ENCODE measurements at places on chromosomes 4 and X. TPM values are rescaled to one million over a fixed set of nuclear protein-coding genes. Genes with fewer than 3 reads are reported as not detected.

The ZNF711 gene
- 2.3 TPM for total RNA-seq

The GCNA gene
- 12.1 TPM for total RNA-seq

The ZNF280C gene
- total RNA-seq = 5.7 TPM

The LRRC66 gene
- total RNA-seq = 0.33 TPM

The LRAT gene
- total RNA-seq = not detected

The HSFX4 gene
- total RNA-seq = not detected

The IL21 gene
- total RNA-seq = not detected

The CCDC110 gene
- 1.3 TPM for total RNA-seq

GRCh38 chr4:4818415-4819212, 40.9 kb upstream of the MSX1 start:
- DNase-seq = no peak

DNA sequence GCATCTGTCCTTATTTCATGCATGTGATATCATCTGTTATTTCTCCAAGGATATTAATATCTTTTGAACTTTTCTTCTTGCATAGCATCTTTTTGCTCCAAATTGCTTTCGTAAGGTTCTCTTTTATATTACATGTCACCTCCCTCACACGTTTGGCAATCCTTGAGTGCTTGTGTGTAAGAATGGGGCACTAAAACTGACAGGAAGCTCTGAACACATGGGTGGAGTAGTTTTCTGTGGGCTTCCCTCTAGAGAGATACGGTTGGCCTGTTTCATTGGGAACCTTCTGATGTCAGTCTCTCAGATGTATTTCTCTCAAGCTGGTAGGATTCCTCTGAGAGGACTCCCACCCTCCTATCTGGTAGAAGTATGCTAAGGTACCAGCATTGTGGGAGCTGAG, 223.0 kb downstream of the MID1 start:
- no peak for DNase-seq

GRCh38 chr4:108937066-108937465, 174.2 kb upstream of the ETNPPL start:
- no peak for DNase-seq

DNA sequence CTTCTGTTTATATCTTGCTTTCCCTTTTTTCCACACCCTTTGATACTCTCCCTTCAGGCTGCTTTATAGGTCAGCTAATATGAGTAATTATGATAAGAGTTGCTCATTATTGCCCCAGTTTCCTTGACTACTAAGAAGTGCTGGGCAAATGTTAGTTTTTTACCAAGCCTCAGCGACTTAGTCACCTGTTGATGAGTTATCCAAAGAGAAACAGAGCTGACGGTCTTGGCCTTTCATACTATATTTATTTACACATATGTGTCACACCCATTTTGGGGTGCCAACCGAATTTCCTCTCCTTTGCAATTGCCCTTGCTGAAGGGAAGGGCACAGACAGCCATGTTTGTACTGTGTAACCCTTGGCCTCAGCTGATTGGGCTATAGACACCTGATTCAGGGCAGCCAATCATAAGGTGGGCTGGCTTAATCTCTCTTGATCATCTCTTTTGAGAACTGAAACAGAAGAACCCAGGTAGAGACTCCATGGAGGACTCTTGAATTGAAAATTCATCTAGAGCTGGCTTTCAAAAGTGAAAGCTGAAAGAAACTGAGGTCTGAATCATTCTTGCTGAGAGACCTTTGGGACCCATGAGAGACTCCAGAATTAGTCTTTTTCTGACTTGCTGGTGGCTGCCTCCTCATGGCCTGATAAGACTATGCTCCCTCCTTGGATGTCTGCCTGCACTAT, 111.7 kb upstream of the RPS6KA3 start:
- no peak for DNase-seq

- no peak for DNase-seq
These were observed 122.3 kb downstream of the TEX13A start for GRCh38 chrX:105098201-105098600.

GRCh38 chr4:97235521-97235920, 907.8 kb downstream of the STPG2 start:
- no peak for DNase-seq

- DNase-seq = no peak
These were observed 331.2 kb downstream of the PAPSS1 start for GRCh38 chr4:107388736-107389274.

DNA sequence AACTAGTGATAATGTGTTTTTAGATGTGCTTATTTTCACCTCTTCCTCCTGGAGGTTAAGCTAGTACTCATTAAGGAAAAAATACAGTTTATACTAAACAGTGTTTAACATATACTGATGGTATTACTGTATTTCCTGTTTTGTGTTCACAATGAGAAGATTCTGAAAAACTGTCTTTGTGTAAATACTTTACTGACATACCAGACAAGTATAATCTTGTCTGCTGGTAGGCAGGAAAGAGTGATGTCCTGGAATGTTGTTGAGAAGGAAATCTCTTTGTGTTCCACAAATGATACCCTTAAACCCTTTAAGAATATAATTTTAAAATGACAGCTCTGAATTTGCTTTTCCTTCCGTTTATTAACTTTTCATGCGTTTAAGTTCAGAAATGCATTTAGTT, 205.5 kb upstream of the NUDT6 start:
- no peak for DNase-seq

- no peak for DNase-seq
These were observed 10.1 kb upstream of the AMBN start for GRCh38 chr4:70581980-70582379.

- DNase-seq = no peak
These were observed 36.1 kb upstream of the HMX1 start for GRCh38 chr4:8907596-8908205.

- no peak for DNase-seq
These were observed 36.0 kb upstream of the MGST2 start for GRCh38 chr4:139629436-139630125.

- no peak for DNase-seq
These were observed 165.6 kb downstream of the PTTG2 start for GRCh38 chr4:38125816-38126215.

DNA sequence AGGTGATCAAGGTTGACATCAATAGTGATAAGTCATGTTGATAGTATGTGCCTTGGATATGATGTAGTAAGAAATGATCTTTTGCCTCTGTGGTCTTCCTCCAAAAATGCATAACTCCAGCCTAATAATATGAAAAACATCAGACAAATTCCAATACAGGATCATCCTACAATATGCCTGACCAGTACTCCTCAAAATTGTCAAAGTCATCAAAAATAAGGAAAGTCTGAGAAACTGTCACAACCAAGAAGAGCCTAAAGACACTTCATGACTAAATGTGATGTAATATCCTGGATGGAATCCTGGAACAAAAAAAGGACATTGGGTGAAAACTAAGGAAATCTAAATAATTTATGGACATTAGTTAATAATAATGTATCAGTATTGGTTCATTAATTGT, 50.3 kb upstream of the LCORL start:
- no peak for DNase-seq

DNA sequence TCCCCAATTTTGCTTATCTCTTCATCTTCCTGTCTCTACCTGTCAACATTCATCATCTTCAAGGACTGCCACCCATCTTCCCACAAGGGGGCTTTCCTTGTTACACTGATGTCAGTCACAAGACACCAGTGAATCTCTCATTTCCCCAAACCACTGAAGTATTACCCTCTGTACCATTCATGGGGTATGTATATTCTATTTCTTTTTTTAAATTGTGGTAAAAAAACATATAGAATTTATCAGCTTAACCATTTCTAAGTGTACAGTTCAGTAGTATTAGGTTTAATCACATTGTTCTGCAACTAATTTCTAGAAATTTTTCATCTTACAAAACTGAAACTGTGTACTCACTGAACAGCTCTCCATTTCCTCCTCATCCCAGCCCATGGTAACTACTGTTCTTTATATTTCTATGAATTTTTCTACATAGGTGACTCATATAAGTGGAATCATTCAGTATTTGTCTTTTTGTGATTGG, 98.6 kb downstream of the LARP7 start:
- DNase-seq = no peak

GRCh38 chr4:6313216-6313615, 43.6 kb downstream of the WFS1 start:
- no peak for DNase-seq

GRCh38 chrX:5867778-5868177, 360.9 kb downstream of the NLGN4X start:
- DNase-seq = no peak

DNA sequence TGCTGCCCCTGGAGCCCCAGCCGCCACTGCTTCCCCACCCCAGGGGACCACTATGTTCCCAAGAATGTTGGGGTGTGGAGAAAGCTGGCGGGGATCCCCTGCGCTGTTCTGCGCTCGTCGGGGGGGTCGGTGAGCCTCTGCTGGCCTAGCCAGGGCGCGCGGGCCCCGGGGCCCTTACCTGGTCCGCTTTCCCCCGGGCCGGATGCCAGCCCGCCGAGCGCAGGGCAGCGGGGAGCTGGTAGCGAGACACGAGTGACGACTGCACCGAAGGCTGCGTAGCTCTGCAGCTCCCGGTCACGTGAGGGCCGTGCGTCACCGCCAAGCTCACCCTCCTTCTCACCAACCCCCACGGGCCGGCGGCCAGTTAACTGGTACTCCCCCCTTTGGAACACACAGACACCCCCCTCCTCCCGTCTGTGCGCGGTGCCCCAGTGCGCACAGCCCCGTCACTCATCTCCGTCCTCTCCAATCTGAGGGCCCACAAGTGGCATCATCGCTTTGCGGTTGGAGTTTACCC, at the start of gene BEX1:
Gene BEX1, minus strand, starts transcription at position 254 of the 517 bp plus-strand sequence. CDS start 897 bp downstream, outside the sequence.
- DNase-seq = no peak

DNA sequence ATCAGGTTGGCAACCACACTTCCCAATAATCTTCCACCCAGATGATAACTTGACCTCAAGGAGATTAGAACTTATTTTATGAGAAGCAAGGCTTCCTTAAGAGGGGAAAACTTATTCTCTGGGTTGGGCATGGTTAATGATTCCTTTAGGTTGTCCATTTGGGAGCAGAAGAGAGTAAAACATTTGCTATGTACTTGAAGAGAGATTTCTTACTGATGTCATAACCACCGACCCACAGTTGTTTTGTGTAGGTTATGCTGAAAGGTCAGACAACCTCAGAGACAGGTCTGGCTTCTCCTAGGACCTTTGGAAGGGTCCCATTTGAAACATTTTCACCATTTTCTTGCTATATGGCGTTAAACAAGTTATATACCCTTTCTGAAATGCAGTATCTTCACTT, 56.1 kb downstream of the FAM114A1 start:
- DNase-seq = no peak

GRCh38 chr4:60562334-60562733, 637.8 kb upstream of the ADGRL3 start:
- no peak for DNase-seq

- DNase-seq = no peak
These were observed 241.5 kb downstream of the FRAS1 start for GRCh38 chr4:78298618-78299017.

DNA sequence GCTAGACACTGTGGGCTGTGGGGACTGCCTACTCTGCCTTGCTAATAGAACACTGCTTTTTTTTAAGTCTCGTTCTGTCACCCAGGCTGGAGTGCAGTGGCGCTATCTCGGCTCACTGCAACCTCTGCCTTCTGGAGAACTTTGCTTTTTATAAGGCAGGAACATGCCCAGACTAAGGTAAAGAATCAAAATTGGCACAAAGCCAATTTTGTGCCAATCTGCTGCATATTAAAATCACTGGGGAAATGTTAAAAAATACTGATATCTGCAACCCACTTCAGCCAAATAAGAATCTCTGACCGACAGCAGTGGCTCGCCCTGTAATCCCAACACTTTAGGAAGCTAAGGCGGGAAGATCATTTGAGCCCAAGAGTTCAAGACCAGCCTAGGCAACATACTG, 36.5 kb upstream of the CEP135 start:
- DNase-seq = no peak

DNA sequence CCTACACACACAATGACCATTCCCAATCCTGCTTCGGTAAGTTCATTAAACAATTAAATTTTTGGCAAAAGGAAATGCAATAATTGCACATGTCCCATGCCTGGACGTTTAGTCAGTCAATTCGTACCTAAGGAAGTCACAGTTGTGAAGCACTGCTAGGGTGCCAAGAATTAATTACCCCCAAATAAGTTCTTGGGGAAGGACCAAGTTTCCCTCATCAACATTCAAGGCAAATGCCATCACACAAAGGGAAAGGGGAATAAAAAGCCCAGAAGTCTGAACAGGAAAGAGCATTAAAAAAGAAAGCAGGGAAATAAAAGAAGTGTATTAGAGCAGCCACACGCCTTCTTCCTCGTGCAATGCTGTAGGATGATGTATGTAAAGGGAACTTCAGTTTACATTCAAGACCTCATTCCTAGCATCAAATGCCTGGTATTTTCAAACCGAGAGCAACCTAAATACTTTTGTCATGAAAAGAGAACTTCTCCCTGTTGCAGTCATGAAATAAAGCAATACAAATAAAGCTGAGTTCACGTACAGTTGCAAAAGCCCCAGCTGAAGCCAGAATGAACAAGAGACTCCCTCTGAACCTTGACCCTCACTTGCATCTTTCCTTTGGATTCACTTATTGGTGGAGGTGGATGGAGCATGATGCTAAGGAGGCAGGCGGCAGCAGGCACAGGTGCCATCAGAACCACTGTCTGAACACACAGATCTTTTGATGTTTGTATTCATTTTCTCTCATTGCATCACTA, 124.0 kb upstream of the PPARGC1A start:
- no peak for DNase-seq
